ENCODE measurements at places on chromosomes 12 and 14.

- DNase-seq: no peak
Observed at GRCh38 chr12:31369712-31370521, 44.0 kb upstream of the SINHCAF start.

GRCh38 chr14:105413544-105413886 lies 6.1 kb upstream of the MTA1 start:
- no peak for DNase-seq

DNA sequence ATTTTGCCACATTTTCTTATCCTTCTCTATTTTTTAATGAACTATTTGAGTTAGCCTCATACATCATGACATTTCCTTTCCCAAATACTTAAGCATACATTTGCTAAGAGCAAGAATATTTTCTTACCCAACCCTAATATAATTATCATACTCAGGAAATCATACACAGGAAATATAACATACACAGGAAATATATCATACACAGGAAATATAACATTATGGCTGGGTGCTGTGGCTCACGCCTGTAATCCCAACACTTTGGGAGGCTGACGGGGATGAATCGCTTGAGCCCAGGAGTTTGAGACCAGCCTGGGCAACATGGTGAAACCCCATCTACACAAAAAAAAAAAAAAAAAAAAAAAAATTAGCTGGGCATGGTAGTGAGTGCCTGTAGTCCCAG lies 4.9 kb downstream of the NCKAP1L start:
- DNase-seq: no peak

DNA sequence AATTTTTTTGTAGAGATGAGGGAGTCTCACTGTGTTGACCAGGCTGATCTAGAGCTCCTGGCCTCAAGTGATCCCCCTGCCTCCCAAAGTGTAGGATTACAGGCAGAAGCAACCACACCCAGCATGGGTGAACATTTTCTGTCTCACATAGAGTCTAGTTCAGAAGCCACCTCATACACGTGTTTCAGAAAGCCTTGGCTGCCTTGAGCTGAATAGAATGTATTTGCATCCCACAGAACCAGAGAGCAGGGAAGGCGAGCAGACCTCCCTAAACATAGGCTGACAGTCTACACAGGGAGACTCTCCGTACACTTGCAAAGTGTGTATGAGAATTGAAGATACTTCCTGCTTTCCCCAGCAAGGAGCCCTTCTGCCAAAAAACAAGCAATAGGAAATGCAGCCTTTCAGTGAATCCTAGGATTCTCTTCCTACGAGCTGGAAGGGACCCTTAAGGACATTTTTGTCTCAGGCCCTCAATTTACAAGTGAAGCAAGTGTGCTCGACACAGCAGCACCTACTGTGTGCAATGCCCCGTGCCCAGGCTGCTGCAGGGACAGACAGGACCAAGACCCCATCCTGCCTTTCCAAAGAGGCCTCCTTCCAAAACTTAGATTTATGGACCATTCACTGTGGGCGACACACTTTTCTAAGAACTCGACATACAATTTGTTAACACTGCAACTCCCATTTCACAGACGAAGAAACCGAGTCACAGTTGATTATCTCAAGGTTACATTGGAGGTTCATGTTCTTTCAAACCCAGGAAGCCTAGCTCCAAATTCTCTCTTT lies 11.2 kb downstream of the NUAK1 start:
- DNase-seq: no peak

- DNase-seq: no peak
Observed at GRCh38 chr12:130017591-130018449, 114.0 kb upstream of the TMEM132D start.
